Uterine smooth muscle cell (primary cell): ENCODE measurements at places on chromosomes 4 and X. TPM values are rescaled to one million over a fixed set of nuclear protein-coding genes. Genes with fewer than 3 reads are reported as not detected.

Gene SMIM31
- not detected in 2 replicates for total RNA-seq

Gene SPANXN4
- not detected in 2 replicates for total RNA-seq

Gene MAGEE1
- 1.1 and 1.6 TPM in 2 replicates for total RNA-seq

Gene TMPRSS11B
- total RNA-seq, result not detected in 2 replicates

Gene CCNQ
- 31.7 and 47.8 TPM in 2 replicates for total RNA-seq

Gene FAM53A
- 3.1 and 4.0 TPM in 2 replicates for total RNA-seq

Gene ABLIM2
- total RNA-seq, result 0.25 TPM in 1 of 2 replicates, not detected in the other

Gene BCLAF3
- 6.3 and 7.7 TPM in 2 replicates for total RNA-seq

Gene NBDY
- 2.7 and 4.2 TPM in 2 replicates for total RNA-seq

Gene WNK3
- 0.44 and 0.87 TPM in 2 replicates for total RNA-seq

Gene DKK2
- 0.25 and 0.33 TPM in 2 replicates for total RNA-seq

Gene KIAA1210
- total RNA-seq, result under 0.01 TPM in 1 of 2 replicates, not detected in the other

Gene IL3RA
- 0.12 TPM in 1 of 2 replicates, not detected in the other for total RNA-seq

Gene TCEAL8
- 123 and 139 TPM in 2 replicates for total RNA-seq
